ENCODE measurements at places on chromosomes 7 and 10.

GRCh38 chr7:93861325-93861949 lies 29.1 kb downstream of the TFPI2 start:
- no peak for DNase-seq

DNA sequence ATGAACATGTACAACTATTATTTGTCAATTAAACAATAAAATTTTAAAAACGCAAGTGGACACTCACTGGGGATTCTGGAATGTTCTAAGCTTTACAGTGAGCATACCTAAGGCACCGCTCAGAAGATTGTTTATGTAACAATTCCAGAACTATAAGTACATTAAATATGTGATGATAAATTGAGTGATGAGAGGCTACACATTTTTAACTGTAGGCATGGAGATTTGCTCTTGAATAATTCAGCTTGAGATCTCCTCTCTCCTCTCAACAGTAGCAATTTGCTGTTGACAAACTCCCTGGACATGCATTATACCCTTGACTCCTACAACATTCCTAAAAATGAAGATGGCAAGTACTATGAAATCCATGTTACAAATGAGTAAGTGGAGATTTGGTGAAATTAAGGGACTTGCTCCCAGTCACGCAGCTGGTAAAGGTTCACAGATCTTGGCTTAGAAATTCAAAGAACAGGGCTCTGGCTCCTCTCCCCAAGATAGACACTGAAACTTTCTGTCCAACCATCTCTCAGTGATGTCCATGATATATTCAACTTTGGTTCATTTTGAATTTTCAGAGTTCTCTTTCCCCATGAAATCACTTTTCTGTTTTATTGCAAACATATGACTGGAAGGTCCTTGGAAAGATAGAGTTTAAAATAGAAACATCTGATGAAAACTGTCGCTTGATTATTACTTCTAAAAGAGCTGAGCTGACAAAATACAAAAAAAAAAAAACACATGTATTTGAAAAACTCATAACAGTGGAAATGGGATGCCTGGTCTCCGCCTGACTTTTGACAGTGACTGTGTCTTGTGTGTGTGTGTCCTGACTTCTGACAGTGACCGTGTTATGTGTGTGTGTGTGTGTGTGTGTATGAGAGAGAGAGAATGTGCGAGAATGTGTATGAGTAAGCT lies 488.3 kb downstream of the TNS3 start:
- no peak for DNase-seq

DNA sequence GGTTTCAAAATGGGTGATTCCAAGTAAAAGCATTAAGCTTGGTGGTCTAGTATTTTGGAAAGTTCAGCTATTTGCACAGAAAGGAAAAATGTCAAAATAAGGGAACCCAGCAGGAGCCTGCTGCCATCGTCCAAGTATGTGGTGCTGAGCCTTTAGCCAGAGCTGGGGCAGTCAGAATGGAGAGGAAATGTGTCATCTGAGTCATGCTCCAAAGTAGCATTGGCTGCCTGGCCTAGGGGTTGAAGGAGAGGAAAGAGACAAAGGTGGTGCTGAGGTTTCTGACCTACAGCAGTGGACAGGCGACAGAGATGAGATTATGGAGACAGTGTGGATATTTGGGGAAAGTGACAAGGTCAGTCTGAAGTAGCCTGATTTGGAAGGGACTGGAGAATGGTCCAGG lies 103.9 kb downstream of the PLCE1 start:
- no peak for DNase-seq

DNA sequence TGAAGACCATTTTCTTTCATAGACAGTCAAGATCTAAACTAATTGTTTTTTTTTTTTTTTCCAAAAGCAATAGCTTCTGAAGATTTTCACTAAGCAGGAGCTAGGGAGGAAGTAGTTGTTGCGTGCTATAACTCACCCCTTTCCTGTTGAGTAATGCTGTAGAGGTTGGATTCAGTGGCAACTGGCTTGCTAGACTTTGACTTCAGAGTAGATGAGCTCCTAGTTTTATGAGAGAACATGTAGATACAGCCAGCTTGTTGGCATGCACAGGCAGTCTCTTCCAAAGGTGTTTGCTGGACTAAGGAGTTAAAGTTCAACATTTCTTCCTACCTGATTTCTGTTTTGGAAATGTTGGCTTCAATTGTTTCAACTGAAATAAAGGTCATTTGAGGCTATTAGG lies 66.2 kb upstream of the MXI1 start:
- DNase-seq = no peak

- no peak for DNase-seq
Measured at GRCh38 chr10:641149-642010, 48.1 kb downstream of the DIP2C start.

GRCh38 chr7:142499635-142500034 lies 241.8 kb upstream of the PRSS58 start:
- DNase-seq = no peak

DNA sequence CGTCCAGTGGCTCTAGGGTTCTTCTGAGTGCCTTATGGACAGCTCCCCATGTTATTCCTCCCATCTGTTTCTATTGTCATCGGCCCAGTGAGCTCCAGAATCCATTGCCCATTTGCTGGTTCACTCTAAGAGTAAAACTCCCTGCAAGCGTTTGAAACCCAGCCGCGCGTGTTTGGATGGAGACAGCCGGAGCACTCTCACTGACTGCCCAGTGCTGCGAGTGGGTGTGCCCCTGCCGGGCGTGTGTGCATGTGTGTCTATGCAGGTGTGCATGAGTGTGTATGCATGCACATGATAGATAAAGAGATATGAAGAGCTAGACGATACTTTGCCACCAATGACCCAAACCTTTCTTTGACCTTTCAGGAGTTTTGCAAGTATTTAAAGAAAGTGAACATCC lies 347.2 kb upstream of the MKI67 start:
- no peak for DNase-seq

DNA sequence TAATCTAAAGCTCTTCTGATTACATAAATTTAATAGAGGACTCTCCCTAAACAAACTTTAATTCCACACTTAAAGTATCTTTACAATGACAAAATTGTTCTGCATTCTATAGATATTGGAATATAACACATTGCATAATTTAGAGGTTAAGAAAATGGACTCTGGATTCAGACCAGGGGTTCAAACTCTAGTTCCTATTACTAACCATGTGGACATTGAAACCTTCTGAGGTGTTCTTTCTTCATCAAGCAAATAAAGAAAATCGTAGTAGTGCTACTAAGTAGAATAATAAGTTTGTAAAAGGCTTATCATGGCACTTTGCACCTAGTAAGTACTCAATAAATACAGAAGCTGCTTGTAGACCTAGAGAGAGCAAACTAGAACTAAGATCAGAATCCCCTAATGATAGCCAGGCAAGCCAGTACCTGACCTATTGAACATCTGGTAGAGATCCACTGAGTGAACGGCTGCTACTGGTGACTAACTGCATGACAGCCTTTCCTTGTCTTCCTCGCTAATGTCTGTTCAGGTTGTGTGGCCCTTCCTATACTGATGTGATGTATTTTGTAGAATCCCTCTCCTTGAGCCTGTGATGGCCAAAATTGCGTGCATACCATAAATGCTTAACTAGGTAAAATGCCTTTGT lies 430.3 kb downstream of the KCNMA1 start:
- DNase-seq = no peak

DNA sequence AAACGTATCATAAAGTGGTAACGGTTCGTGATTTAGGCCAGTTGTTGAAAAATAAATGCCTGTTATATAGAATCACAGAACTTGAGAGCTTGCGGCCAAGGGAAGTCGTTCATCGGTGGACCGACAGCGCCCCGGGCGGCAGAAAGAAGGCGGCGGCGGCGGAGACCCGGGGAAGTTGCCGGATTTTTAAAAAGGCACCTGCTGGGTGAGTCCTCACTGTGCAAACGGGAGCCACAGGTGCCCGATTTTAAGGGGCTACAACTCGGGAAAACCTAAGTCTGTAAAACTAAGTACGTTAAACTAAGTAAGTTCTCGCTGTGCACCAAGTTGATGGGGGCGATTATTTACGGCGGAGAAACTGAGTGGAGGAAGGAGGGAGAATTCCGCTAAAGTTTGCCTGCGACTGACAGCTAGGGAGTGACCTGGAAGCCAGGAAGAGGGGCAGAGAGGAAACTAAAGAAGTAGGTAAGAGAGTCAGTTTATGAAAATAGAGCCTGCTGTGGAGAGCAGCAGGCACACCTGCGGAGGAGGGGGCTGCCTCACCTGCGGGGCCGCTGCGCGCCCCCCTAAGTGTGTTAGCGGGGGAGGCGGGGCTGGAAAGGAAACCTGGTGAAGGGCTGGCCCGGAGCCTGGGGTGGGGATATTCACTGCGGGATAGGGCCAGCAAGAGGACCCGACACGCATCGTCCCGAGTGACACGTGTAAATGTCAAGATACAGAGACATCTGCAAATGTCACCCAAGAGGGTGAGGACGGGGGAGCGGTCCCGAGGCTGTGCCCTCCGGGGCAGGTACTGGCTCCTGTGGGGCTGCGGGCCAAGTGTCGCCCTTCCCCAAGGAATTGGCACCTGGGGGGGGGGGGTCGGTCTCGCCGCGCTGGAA lies 996 bp downstream of the ADAM12 start:
- DNase-seq = peak; percentile 35

- no peak for DNase-seq
Measured at GRCh38 chr7:134740376-134740775, 39.1 kb upstream of the CALD1 start.

GRCh38 chr10:122182308-122182707 lies 88.8 kb upstream of the BTBD16 start:
- no peak for DNase-seq

- no peak for DNase-seq
Measured at GRCh38 chr10:30993155-30993554, 38.5 kb downstream of the ZNF438 start.

- DNase-seq = no peak
Measured at GRCh38 chr10:110802551-110803238, 69.0 kb upstream of the PDCD4 start.

GRCh38 chr10:125111118-125111727 lies 49.1 kb downstream of the CTBP2 start:
- no peak for DNase-seq

- DNase-seq = no peak
Measured at GRCh38 chr10:133184591-133185244, 24.7 kb downstream of the KNDC1 start.

- DNase-seq = no peak
Measured at GRCh38 chr10:1731592-1731991, 5.7 kb downstream of the ADARB2 start.

GRCh38 chr7:152330827-152331226 lies 105.0 kb downstream of the KMT2C start:
- DNase-seq = no peak

GRCh38 chr10:46552526-46553237 lies 3.8 kb downstream of the GPRIN2 start:
- DNase-seq = peak; percentile 17

DNA sequence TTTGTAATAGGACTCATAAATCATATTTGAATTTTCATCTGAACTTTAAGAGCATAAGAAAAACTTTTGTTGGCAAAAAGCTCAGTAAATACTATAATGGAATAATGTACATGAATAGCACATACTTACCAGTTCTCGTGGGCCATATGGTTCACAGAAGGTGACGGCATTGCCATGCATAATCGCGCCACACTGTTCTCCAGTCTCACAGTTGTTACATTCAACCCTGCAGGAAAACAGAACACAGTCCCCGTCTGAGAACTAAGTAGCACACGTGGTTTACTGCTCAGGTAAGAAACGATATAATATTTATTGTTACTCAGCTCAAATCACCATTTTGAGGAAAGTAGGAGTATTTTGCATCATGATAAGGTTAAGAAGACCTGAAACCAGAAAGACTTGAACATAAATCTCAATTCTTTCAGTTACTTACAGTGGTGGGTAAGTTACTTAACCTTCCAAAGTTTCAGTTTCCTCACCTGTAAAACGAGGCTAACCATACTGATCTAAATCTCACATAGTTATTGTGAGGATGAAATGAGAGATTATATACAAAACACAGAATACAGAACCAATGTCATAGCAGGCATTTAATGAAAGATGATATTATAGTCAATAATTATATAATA lies 261.4 kb downstream of the RELN start:
- no peak for DNase-seq

DNA sequence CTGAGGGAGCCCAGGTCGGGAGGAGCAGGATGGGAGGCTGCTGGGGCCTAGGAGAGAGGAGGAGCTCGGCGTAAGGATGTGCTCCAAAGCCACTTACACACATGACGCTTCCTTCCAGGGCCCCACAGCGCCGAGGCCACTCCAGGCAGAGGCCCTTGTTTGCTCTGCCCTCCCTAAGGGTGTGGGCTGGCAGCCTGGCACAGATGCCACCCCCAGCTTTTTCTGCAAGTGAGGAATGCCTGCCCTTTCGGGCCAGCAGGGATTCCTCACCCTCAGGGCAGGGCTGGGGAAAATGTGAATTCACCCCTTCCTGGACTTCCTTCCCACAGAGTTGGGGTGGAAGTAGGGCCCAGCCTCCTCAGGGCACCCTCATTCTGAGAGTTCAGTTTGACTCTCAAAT lies 5.6 kb upstream of the AQP1 start:
- no peak for DNase-seq

DNA sequence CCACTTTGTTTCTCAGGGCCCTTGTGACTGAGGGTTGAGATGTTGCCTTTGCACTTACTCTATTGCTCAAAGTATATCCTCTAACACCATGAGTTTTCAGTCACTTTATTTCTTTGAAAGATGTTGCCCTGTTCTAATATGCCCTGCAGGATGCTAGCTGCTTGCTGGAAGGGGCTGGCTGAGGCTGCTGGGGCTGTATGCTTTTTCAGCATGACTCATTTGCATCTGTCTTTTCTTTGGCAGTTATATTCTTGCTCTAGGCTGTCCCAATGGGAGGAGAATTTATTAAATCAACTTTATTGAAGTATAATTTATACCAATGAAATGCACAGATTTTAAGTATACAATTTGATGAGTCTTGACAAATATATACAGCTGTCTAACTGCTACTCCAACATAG lies 157.7 kb downstream of the PLPP4 start:
- DNase-seq = no peak

- DNase-seq = peak; percentile 29
Measured at GRCh38 chr10:50421026-50421719, 169.9 kb upstream of the ASAH2 start.

- no peak for DNase-seq
Measured at GRCh38 chr10:68305854-68306253, 26.0 kb upstream of the HNRNPH3 start.

- no peak for DNase-seq
Measured at GRCh38 chr7:24436131-24436920, 136.9 kb upstream of the PALS2 start.

Measured in stimulated activated CD4-positive, alpha-beta T cell treated with anti-CD3 and anti-CD28 coated beads, Interleukin-2, amount 100 ng/mL, for 24 hours (primary cell).